ENCODE measurements at places on chromosomes 1 and 21.

GRCh38 chr1:1041092-1041523 lies 21.2 kb downstream of the AGRN start:
- no peak for DNase-seq

- no peak for DNase-seq
Observed at GRCh38 chr1:118948351-118948750, 39.8 kb downstream of the TBX15 start.

DNA sequence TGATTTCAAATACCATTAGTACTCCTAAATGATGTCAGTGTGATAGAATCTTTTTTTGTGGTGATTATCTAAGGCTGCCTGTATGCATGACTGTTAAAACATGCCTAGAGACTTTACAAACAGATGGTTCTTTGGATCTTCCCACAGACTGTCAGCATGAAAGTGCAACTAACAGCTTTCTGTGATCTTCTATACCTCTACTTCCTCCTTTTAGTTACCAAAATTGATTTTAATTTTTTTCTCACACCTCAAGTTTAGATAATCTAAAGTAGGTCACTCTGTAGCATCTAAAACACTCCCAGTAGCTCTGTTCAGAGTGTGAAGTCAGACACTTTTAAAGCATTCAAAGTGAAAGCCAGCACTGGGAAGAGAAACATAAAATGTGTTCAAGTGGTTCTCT lies 534.5 kb downstream of the PTPRC start:
- DNase-seq = no peak

GRCh38 chr1:151618470-151618869 lies 6.6 kb downstream of the SNX27 start:
- no peak for DNase-seq

GRCh38 chr1:10775763-10776162 lies 20.7 kb downstream of the CASZ1 start:
- no peak for DNase-seq

GRCh38 chr1:201552941-201553351 lies 14.0 kb downstream of the NAV1 start:
- DNase-seq = no peak

DNA sequence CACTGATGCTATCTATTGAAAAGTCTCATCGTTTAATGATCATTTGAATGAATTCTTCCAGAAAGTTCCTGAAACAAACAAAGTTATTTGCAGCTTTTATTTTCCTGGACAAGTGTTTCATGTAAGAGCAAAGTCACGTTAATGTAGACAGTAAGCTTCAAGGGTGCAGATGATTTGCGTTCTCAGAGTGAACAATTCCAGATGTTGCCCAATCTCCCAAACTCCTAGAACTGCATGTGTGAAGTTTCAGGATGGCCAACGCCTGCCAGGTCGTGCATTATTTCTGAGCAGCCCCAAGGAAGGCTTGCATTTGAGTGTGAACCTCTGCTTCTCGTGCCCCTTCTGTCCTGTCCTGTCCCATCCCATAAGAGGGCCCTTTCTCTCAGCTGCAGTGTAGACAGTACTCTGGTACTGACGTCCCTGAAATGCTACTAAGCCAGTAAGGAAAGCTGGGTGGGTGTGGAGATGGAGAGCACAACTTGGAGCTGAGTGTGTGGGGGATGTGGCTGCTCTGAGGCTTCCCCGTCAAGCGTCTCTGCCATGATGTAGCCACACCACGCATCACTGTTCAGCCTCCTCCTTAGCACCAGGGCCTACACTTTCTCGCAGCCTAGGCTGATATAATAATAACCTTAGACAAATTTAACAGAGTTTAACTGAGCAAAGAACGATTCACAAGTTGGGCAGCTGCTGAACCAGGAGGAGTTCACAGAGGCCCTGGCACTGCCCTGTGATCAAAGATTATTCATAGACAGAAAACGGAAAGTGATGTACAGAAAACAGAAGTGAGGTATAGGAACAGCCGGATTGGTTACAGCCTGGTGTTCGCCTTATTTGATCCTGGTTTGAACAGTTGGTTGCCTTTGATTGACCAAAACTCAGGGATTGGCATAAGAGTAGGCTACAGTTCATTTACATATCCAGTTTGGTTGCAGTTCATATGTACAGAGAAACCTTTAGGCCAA lies 50.4 kb downstream of the RHOU start:
- DNase-seq = no peak

DNA sequence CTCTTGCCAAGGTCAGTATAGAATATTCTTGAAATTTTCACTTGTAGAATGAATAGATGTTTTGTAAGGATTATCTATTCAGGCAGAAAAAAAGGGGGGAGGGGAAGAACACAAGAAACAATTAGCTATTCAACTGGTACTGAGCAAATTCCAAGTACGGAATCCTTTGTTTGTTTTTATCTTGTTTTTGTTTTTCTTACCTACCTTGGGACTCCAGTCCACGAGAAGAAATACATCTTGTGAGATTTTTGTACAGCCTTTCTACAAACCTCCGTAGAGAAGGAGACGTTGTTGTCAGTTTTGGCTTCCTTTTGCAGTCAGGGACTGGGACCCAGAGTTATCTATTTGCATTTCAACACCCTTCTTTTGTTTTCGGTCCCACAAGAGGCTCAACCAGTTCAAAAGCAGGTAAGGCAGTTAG lies 36.0 kb downstream of the ZNF281 start:
- no peak for DNase-seq

DNA sequence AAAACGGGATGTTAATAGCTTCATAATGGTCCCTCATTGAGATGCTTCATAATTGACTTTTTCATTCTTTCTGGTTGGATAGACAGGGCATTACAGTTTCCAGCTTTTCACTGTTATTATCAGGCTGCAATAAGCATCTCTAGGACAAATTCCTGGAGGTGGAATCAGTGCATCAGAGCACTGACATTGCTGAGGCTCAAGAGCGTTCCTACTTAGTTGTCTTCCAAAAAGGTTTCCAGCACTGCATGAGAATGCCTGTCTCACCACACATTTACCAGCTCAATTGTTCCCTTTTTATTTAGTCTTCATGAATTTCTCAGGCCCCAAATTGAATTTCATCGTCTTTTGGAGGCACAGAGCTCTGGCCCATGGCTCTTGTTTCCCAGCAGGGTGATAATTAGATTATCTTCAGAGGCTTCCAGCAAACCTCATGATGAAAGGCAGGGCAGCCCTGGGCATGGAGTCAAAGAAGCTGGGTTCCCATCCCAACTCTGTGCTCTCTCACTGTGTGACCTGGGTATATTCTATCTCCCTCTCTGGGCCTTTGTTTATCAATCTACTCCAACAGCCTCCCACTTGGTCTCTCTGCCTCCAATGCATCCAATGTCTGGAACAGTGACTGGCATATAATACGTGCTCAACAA lies 451.4 kb downstream of the PTPRU start:
- DNase-seq = no peak

GRCh38 chr21:44918581-44919033 lies 2.1 kb downstream of the ITGB2 start:
- DNase-seq = no peak

- no peak for DNase-seq
Observed at GRCh38 chr1:154661110-154661509, 53.1 kb upstream of the ADAR start.

- no peak for DNase-seq
Observed at GRCh38 chr1:163875927-163876320, 554.2 kb downstream of the NUF2 start.

- no peak for DNase-seq
Observed at GRCh38 chr1:39927538-39927937, 25.8 kb upstream of the MYCL start.

DNA sequence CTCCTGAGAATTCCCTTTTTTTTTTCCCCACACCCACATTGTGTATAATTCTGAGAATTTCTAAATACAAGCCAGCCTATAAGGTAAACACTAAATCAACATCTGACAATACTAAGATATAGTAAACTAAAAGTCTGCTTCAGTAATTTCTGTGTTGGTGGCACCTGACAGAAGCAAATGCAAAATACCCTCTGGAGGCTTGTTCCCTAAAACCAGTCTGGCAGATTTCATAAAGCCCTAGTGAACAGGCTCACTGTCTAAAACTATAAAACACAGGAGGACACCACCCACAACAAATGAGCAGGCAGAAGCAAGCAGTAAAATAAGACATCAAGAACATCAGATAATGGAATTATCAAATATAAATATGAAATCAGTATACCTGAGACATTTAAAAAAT lies 11.5 kb downstream of the TRIM33 start:
- DNase-seq = no peak

DNA sequence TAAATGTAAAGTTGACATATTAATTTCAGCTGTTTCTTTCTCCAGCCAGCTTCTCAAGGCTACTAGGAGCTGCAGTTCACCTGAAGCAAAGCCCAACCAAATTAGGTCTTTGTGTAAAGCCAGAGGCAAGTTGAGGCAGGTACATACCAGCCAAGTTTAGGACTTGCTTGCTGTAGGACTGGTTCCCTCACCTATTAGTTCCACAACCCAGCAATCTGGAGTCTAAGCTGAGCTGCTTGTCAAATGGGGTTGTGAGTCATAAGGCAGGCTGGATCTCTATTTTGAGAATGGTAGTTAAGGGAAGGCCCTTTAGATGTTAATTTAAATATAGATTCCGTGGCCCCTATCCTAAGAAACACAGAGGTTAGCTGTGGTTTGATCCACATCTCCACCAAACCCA lies 7.6 kb upstream of the FLG2 start:
- no peak for DNase-seq

DNA sequence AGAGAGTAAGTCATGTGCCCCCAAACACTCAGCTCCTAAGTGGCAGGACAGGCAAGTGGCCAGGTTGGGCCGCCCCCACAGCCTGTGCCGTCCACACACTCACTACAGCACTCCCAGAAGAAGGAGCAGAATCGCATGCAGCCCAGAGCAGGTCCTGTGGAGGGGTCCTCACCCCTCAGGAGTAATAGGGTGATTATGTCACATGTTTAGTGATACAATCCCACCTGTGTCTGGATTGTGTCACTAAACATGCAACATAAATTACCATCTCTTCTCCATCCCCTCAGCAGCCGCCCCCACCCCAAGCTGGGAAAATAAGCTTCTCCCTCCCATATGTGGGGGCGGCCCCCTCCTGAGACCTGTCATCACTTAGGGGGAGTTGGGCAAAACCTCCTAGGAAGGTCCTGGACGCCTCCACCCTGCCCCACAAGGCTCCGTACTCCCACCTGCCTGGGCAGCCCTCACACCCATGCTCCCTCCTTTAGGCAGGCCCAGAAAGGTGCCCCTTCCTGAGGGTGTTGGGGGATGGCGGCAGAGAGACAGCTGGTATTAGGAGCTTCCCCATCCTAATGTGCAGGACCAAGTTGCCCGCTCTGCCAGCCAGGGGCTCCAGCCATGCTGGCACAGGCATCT lies 56.9 kb downstream of the STUM start:
- DNase-seq = no peak

DNA sequence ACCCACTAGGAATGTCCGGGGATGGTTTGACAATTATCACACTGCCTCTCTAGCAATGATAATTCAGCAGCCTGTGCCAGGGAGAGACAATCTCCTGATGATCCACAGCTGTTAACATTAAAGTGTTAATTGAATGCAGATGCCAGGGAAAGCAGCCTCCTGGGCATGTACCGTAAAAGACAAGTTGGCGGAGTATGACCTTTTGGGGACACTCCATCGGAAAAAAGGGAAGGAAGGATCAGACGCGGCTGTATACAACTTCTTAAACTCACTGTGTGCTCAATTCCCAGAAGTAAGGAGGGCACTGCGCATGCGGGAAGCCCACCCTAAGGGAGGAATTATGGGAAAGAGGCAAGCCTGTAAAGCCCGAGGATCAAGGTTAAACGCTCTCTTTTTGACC lies 62.6 kb downstream of the MAP3K7CL start:
- DNase-seq = no peak

DNA sequence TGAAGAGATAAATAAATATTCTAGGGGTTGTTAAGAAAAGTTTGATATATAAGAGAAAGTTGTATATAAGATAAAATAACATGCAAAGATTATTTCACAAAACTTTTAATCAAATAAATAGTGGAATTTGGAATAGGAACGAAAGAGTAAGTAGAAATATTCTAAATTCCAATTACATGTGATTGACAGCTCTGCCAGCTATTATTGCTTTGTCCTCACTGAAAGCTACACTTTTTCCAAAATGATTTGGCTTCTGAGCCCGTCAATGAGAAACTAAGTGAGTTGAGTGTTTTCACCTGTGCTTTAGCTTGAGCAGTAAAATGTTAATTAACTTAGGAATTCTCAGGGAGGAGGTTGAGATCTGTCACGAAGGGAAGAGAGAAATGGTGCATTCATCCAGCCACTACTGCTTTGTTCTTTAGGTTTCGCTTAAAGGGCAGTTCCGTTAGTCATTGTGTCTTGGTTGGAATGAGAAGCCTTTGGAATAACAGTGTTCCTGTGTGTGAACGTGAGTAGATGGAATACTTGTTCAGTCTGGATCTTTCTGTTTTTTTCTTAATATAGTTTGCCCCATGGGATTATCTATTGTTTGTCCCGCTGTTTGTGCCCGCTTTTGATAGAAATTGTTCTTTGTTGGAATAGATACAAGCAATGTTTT lies 63.3 kb upstream of the CR1L start:
- DNase-seq = no peak

DNA sequence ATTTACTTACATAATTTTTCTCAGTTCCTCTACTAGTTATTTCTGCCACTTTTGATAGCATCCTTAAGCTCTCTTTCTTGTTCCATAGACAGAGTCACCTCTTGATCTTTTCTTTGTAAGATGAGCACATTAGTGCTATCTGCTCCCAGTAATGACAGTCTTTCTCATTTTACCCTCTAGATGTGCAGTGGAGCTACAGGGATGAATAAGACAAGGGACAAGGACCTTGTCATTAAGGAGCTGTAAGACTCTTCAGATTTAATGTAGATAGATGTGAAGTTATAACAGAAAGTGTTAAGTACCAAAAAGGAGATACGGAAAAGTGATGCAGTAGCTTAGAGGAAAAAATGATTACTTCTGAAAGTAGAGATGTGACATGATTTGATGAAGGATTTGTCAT lies 20.4 kb downstream of the SCP2 start:
- no peak for DNase-seq

DNA sequence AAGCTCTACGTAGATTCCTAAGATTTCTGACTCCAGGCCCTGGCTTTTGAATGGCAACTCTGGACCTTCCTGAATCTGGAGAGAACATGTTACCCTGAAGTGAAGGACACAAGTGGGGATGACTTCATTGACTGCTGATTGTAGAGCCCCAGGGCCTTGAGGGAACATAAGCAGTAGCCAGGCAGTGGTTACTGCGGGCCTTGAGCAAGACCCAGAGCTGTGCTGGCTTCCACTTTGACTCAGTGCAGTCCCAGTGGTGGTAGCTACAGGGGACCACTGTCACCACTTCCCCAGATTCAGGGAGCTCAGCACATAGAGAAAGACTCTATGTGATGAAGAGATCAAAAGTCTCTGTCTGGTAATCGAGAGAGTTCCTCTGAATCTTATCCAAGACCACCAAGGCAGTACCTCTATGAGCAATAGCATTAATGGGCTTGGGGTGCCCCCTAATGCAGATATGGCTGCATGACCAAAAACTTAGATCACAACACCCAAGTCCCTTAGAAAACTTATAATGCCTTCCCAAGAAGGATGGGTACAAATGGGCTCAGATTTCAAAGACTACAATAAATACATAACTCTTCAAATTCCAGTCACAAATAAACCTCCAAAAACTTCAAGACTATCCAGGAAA lies 1278.3 kb downstream of the AMY1C start:
- DNase-seq = no peak

Measured in C1 segment of cervical spinal cord (tissue), 14 donors.